GF-D8 (cell line): ENCODE measurements at places on chromosomes 7 and 10.

DNA sequence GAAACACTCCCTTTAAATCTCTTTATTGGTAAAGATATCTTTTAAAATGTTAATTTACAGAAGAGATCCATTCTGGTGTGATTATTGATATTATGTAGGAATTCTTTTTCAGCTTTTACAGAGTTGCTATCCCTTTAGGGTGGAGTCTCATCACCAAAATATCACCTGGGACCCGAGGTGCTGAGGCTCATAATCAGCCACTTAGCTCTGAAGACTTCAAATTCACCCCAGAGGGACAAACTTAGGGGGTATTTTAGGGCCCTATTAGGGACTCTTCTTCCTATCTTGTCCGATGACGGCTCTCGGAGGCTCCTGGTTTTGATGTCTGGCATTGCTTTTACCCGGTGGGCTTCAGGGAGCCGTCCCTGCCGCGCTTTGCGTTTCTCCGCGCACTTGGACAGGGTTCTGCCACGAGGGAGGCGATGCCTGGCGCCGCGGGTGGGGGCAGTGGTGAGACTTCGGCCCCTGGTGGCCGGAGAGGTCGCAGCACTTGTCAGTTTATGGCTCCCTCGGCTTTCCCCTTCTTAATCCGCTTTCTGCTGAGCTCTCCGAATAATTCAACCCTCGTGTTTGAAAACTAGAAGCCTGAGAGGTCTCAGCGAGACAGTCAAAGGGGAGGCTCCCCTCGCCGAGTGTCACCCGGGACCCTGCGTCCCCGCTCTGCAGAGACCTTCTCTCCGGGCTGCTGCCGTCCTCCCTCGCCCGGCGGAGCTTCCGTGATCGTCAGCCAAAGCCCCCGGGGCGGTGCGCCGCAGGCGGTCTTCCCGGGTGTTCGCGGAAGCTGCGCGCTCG is 27.8 kb downstream of the RBM20 start:
- peak; percentile 43 for DNase-seq

GRCh38 chr10:124066781-124067714 is 26.4 kb downstream of the CHST15 start:
- DNase-seq = no peak

- no peak for DNase-seq
Measured at GRCh38 chr7:18475488-18475887, 20.1 kb upstream of the HDAC9 start.

DNA sequence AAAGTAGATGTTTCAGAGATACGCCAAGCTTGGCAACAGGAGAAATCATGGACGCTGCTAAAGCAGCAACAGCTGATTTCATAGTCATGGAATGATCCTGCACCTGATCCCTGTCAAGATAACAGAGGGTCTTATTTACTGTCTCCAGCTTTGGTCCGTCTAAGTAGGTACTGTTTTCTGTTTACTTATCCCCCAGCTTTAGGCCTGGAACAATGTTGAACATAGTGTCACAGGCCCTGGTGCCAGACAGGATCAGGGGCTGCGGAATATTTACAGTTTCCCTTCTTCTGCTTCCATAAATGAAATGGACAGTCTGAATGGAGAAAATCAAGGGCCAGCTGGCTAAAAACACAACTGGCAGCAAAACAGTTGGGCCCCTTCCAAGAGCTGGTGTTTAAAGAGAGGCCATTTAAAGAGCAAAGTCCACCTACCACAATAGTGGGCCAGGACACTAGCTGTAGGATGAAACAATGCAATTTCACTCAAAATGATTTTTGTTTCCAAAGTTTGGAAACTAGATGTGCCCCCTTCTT is 2.9 kb downstream of the GPR37 start:
- DNase-seq = no peak

DNA sequence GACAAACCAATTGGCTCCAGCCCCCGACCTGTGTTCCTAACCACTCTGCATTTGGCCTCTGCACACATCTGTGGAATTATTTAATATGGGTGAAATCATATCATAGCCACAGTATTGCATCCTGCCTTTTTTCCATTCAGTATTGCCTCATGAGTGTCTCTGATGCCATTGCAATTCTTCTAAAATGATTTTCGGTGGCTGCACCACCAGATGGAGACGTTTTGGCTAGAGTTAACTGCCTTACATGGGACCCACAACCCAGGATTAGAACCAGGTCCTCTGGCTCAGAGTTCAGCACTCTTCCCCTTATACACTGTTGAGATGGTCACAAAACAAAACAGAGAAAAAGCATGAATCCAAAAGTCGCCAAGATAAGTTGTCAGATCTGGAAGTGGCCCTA is 180.8 kb downstream of the EMX2 start:
- DNase-seq = no peak

DNA sequence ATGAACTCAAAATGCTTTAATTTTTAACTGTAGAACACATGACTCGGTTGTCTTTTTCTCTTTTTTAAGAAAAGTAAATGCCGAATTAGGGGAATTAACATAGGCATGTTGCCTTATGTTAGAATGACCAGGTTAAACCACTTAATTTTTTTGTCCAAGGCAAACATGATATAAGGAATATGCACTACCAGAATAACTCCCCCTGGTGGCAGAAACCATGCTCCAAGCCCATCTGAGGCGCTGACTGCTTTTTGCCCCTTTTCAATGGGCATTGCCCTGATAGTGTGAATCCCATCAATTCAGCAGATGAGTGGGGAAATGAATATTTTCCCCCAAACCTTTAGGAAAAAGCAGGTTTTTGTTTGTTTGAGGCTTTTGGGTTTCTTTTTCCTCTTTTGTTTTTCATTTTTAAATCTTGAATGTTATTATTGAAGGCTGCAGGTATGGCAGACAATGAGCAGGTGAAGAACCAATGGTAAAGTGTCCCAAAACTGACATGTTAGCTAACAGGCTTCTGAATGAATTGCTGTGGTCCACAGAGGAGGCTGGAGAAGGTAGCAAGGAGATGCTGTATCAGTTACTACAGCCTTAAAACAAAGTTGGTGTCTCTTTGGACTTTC is 284.3 kb downstream of the SORCS3 start:
- DNase-seq = no peak

GRCh38 chr10:1213252-1214070 is 157.3 kb downstream of the WDR37 start:
- DNase-seq = no peak

- no peak for DNase-seq
Measured at GRCh38 chr10:104433669-104434068, 80.0 kb downstream of the CFAP58 start.

DNA sequence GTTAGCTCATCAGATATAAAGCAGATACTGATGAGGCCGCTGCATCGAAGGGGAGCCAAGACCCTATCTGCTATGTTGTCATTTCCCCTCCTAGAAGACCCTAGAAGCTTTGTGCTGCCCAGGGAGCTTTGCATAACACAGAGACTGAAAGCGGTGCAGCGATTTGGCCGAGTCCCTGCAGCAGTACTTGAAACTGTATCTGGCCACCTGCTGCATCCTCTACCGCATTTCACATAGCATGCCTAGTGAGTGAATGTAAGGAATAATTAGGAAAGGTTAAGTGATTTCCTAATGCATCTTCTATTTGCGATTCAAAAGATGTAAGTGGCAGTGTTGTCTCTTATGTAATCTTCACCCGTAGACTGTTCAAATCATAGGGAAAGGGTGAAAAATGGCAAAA is 106.7 kb downstream of the LRMDA start:
- DNase-seq = no peak

DNA sequence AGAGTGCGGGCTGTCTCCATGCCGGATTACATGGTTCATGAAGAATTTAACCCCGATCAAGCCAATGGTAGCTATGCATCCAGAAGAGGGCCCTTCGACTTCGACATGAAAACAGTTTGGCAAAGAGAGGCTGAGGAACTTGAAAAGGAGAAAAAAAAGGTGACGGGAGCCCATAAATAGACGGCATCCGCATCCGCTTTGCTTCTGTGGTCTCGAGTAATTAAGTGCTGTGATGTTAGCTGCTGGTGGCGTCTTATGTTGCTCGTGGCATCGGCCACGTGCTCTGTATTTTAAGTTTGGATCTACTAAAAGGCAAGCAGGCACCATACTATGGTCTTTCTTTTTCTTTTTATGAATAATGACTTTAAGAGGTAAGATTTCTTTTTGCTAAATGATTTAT is 11.1 kb downstream of the C7orf57 start:
- DNase-seq = no peak

GRCh38 chr7:137992104-137992549 is 9.8 kb downstream of the CREB3L2 start:
- no peak for DNase-seq

DNA sequence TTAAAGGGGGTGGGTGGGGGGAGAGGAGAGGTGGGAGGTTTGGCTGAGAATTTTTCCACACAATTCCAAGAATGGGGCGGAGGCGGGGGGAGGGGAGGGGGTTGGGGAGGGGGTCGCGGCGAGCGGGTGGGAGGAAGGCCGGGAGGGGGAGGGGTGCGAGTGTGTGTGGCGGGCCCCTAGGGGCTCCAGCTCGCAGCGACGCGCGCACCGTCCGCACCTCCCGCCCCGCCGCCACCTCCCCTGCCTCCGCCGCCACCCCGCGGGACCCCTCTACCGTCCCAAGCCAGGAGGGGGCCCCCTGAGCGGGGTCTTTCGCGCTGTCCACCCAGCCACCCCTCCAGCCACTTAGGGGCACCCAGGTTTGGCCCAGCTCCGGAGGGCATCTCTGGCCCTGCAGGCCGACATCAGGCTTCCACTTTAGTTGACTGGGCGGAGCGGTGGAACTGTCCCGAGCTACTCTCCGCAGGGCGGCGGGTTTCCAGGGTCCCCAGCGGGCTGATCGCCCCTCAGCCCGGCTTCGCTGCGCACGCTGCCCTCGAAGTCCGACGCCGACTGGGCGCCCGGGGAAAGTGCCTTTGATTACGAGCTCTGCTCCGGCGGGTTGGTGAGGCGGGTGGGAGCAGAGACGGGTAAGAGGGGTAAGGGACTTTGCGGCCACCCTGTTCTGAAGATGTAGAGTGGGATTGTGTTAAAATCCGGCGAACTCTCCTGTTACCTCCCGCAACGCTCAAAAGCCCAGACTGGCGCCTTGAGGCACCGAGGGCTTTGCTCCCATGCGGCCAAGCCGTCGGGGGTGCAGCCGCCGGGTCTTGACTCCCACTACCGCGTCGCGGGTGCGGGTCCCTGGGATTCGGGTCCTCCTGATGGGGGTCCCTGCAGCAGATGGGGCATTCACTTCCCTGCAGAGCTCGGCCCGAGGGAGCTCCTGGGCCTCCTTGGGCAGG is 1.8 kb upstream of the VAX1 start:
- no peak for DNase-seq

DNA sequence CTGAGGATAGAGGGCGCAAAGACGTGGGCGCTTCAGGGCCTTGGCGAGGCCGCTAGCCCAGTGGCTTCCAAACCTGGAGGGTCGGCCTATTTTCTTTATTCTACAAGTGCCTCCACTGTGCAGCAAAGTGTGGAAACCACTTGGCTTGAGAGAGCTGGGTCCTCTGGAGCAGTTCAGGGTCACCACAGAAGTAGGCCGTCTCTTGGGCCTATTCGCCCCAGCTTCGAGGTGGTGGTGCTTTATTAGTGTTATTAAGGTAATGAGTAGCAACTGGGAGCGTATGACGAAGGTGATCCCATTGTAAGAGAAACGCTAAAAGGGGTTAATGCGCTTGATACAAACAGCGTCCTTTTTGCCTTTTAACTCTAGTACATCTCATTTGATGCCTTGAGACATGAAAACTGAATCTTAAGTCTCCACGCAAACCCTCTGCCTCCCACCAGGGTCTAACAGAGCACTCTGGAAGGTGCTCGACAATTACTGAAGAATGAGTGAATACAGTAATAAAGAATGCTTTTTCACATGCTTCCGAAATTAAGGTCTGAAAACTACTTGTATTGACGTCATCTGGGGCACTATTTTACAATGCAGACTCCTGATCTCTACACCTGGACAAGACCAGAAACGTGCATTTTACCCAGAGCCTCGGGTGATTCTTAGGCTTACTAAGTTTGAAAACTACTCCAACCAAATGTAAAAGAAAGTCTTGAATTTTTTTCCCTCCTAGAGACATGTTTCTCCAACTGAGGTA is 647 bp upstream of the GSAP start:
- no peak for DNase-seq

GRCh38 chr7:65477326-65477725 is 103.7 kb downstream of the ZNF92 start:
- DNase-seq = no peak
